Natural killer cell (primary cell): ENCODE measurements at places on chromosomes 6 and 20.

- no peak for DNase-seq
Observed at GRCh38 chr6:137921823-137922222, 54.8 kb downstream of the TNFAIP3 start.

GRCh38 chr6:125834348-125834747 lies 43.6 kb downstream of the NCOA7 start:
- no peak for DNase-seq

DNA sequence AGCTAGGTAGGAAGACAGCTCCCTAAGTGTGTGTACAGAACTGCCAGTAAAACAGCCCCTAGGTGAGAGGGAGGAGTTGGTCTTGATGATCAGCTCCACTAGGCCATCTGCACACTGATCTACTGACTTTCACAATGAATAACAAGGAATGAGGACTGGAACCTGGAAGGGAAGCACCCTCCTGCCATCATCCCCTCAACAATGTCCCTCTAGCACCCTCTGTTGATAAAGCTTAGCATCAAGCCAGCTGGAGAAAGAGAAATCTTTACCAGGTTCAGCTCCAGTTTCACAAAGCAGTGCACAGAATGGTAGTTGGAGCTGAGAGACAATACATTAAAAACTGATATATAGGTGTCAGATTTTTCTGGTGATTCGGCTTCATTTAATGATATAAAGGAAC lies 57.2 kb upstream of the IRAK1BP1 start:
- no peak for DNase-seq

- no peak for DNase-seq
Observed at GRCh38 chr20:36304786-36305495, 1.2 kb upstream of the DLGAP4 start.

DNA sequence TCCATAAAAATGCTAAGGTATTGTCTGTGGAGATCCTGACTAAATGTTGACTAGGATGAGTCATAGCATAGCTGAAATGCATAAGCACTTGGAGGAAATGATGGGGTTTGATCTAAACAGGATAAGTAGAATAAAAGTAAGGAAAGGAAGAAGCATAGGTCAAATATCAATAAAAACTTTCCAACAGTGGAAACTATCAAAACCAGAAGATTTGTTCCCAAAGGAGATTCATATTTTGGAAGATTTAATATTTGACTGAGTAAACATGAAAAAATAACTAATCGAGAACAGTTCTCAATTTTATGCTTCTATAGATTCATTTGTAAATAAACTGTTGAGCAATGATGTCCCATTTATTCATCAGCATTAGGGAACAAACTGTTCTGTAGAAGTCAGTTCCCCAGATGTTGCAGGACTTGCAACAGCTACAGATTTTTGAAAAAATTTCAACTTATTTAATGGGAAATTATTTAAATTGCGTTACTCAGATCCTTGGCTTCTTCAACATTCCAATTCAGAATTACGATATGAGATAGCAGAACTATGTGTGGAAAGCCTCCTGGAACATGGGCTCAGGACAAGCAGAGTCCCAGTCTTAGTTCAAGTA lies 133.7 kb upstream of the TBX18 start:
- no peak for DNase-seq

- no peak for DNase-seq
Observed at GRCh38 chr6:132494954-132495353, 18.0 kb downstream of the STX7 start.

DNA sequence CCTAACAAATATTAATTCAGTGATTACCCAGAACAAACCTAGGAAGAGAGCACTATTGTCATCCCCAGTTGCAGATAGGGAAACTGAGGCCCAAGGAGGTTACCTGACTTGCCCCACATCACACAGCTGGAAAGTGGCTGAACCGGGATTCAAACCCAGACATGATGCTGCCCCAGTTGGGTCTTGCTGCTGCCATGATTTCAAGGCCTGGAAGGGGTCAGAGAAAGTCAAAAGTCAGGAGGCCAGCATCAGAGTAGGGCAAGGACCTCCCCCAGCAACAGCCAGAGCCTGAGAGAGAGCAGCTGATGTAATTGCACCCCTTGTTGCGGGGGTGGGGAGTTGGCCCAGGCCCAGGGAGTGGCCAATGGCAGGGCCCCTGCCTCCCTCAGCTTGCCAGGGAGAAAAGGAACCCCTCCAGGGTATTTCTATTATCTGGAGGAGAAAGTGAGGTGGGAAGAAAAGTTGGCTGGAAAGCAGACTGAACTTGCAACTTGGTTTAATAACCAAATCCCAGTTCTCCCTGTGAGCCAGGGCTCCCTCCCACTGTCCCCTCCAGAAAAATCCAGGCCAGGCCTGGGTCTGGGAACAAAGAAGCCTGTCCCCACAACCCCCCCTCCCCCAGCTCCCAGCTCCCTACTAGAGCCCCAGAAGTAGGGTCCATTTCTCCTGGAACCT lies 83.6 kb downstream of the MRPL14 start:
- DNase-seq: no peak

DNA sequence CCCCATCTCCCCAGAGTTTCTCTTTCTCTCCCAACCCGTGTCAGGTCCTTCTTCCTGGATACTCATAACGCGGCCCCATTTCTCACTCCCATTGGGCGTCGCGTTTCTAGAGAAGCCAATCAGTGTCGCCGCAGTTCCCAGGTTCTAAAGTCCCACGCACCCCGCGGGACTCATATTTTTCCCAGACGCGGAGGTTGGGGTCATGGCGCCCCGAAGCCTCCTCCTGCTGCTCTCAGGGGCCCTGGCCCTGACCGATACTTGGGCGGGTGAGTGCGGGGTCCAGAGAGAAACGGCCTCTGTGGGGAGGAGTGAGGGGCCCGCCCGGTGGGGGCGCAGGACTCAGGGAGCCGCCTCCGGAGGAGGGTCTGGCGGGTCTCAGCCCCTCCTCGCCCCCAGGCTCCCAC lies at the start of gene HLA-F:
Gene HLA-F (plus strand): TSS at position 173 of the 404 bp plus-strand sequence. CDS start 30 bp downstream, at position 203.
- peak; percentile 97 for DNase-seq

DNA sequence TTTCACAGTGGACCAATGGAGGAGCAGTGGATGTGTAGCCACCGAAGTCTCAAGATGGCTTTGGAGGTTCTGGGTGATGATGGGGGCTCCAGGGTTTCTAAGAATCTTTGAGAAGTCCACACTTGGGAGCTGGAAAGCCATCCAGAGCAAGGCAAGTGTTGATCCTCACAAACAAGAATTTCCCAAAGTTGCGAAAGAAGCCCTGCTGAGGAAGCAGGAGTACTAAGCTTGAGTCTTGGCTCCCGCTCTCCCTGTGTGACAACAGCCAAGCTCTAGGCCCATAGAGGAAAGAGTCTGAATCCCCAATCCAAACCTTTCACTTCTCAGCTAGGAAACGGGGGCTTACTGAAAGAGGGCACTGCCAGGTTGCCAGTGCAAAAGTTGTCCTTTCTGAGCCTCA lies 106.0 kb downstream of the EDN3 start:
- no peak for DNase-seq

GRCh38 chr6:30378290-30378937 lies 33.5 kb downstream of the RPP21 start:
- DNase-seq: no peak

DNA sequence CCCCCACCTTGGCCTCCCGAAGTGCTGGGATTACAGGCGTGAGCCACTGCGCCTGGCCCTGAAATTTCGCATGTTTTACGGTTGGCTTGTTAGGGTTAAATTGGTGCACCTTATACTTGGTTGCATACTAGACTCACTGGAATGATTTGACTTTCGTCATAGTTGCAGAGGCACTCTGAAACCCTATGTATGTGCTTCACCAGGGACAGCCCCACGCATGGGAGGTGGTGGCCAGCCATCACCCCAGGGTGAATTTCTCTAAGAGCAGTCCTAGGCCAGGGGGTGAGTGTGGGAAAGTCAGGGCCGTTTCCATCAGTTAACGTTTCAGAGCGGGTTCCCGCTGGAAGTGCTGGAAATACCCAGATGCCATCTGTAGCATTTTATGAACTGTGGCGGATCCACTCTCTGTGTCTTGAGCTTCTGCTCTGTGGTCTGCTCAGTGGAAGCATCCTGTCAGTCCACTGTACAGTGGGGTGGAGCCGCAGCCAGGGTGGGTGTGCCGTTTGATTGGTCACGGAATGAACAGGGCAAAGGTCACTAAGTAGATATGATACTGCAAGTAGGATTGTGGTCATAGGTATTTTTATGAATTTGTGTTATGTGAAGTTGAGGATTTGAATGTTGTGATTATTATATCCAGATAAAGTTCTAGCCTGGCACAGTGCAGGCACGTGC lies 13.2 kb downstream of the DNAJC5 start:
- DNase-seq: no peak

DNA sequence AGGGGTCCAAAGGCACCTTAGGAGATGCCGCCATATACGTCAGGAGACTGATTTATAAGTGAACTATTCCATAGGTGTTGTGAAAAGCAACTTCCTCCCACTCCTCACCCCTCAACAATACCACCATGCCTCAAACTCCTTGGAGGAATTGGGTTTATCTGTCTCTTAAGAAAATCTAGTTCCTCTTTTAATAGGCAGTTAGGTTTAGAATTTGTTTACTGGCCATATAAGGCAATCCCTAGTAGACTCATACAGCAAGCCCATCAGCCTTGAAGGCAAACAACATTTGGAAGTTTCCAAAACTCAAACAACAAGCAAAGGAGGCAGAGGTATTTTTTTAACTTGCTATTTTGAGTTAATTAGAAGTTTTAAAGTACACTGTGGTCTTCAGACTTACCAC lies 66.1 kb downstream of the PRND start:
- no peak for DNase-seq

DNA sequence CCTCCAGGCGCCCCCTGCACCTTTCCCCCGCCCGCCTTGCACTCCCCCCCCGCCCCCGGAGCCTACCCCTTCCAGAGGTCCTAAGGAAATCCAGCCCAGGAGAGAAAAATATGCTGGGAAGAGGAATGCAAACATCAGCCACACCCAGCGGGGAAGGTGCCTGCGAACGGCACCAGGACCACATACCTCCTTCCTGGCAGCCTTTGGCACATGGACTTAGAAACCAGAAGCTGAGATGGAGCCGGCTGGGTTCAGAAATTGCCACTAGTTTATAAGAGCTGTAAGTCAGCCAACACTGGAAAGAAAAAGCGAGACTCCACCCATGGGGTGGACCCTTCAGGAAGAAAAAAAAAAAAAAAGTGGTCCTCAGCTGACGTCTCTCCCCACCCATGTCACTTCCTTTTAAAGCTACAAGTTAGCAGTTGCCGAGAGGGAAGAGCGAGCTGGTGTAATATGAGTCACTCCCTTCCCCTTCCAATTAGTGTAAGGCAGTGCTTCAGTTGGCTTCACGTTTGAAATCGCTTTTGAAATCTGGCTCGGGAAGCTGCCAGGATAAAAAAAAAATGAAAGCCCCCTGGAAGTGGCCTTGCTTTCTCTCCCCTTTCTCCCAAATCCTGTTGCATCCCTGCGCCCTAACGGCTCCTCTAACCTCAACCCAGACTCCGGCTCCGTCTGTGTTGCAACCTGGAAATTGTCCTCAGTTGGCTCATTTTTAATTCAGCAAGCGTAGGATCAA lies at the start of gene AGPAT4:
Gene AGPAT4 (minus strand): TSS at position 310 of the 736 bp plus-strand sequence. CDS start 41,848 bp downstream, outside the sequence.
- peak; percentile 93 for DNase-seq

DNA sequence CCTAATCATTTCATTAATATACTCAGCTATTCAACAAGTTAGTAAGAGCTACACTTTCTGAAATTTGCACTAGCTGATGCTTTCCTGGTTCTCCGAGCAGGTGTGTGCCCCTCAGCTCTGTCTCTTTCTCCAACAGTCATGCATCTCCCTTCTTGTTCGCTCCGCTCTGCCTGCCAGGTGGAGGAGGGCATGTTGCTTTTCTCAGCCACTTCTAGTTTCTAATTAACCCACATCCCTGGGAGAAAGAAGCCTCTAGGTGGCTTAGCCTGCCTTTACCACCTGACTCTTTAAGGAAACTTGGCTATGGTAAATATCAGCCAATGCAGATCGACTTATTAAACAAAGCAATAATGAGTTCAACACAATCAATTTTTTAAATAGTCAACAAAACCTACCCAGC lies 34.2 kb downstream of the LRFN2 start:
- no peak for DNase-seq

DNA sequence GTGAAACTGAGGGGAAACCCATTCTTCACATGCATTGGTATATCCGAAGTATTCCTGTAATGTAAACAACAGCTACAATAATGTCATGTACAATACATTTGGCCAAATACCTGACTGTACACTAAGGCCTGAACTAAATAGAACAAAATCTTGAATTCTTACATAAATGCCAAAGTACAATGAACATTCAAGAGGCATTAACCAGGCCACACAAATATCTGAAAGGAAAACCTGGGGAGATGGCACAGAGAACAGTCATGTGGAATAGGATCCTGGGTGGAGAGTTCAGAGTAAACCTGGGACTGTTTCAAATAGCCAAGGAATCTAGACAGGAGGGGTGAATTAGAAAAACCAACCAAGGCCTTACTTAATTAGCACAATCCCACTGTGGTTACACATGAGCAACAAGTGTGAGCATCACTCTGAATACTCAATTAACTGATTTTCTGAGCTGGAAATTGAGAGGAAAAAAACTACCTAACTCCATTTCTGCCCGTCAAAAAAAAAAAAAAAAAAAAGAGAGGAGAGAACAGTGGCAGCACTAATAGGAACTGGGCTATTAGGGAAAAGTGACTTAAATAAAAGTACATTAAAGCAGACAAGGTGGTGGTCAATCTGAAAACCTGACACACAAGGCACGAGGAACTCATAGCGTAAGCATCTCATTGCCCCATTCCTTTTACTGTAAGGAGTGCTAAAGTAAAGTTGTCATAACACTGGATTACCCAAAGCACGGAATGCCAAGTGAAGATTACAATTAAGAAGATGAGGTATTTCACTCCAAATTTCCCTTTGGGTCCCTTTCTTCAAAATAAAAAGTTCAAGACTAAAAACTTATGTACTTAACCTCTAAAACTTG lies 10.9 kb downstream of the SNX5 start:
- no peak for DNase-seq

DNA sequence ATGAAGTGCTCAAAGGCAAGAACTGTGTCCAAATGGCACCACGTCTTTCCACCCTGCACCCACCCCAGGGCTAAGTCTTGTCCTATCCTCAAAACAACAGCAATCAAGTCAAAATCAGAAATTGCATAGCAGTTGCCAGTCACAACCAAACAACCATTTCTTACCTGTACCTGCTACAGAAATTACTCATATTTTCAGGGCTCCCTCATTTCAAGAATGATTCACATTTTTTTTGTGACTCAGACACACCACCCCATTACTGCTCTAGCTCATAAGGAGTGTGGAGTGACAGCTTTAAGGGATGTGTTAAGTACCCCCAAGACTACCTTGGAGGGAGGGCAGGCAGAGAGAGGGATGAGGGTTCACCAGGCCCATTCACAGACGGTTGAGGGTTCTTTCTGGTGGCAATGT lies 111.7 kb downstream of the TRERF1 start:
- DNase-seq: no peak

GRCh38 chr20:31603822-31604566 lies 1.1 kb upstream of the ID1 start:
- DNase-seq: peak; percentile 89

DNA sequence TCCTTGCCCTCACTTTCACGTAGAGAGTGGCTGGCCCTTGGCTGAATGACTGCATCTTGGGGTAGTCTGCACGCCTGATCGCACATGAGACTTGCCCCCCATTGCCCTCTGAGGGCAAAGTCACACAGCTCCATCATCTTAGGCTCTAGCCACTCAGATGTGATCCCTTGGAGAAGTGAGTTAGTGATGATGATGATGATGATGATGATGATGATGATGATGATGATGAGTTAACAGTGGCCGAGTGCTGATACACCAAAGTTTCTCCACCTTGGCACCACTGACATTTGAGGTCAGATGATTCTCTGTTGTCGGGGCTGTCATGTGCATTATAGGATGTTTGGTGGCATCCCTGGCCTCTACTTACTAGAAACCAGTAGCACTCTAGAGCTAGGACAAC lies 84.0 kb downstream of the PREX1 start:
- no peak for DNase-seq
